ENCODE measurements at places on chromosomes 7 and 10. TPM values are rescaled to one million over a fixed set of nuclear protein-coding genes. Genes with fewer than 3 reads are reported as not detected.

GRCh38 chr10:97059006-97059871 is 126.5 kb downstream of the SLIT1 start:
- no peak for DNase-seq

Gene SLC13A4
- not detected for total RNA-seq

Gene PIP
- total RNA-seq: not detected

Gene RAMP3
- total RNA-seq: 72.9 TPM

- DNase-seq: no peak
Observed at GRCh38 chr7:157715071-157715937, 378.5 kb downstream of the DNAJB6 start.

DNA sequence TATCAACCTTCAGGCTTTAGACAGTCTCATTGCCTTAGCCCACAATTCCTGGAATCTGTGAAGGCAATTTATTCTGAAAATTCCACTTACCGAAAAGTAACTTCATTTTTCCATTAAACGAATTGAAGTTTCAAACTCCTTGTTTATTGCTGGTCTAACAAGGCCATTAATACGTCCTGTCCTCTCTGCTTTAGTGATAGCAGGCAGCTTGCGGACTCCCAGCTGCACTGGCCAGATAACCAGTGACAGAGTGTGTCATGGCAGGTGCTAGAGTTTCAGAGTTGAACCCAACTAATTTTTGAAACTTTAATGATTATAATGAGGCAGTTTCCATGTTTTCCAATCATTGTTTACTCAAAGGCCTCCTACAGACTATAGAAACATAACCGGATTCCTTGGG is 31.1 kb downstream of the LOXL4 start:
- no peak for DNase-seq

DNA sequence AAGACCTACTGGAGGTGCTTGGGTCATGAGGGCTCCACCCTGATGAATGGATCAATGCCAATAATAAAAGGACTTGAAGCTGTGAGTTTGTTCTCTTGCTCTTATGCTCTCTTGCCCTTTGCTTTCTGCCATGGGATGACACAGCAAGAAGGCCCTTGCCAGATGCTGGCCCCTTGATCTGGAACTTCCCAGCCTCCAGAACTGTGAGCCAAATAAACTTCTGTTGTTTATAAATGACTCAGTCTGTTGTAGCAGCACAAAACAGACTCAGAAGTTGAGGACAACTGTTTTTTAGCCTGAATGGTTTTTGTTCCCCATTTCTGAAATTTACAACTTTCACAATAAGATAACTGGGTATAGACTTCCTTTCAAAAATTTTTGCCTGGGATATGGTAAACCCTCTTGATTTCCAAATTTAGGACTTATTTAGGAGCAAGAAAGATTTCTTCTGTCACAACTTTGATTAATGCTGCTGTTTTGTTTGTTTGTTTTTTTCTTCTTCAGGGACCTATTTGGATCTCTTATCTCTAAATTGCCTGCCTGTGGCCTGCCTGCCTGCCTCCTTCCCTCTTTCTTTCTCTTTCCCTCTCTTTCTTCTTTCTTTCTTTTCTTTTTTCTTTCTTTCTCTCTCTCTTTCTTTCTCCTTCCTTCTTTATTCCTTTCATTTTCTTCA is 12.1 kb downstream of the ENTPD1 start:
- DNase-seq: no peak

Gene IDI2
- not detected for total RNA-seq

Gene IFIT1B
- total RNA-seq: not detected

Gene CYP3A4
- total RNA-seq: not detected

- DNase-seq: no peak
Observed at GRCh38 chr10:88012641-88013040, 149.2 kb downstream of the PTEN start.

DNA sequence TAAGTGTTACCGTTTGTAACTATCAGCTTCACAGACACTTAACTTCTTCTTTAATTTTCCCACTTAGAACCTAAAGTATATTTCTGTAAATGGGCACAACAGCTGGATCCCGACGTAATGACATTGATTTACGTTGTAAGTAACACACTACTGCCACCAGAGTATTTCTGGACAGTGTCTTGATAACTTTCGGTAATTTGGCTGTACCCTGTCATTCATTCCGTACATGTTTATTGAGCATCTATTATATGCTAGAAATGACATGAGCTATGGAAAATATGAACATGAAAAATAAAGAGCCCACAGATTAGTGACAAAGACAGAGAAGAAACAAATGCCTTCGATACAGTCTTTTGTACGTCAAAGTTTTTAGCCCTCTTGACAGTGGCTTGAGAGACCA is 291.4 kb downstream of the CCDC3 start:
- no peak for DNase-seq

DNA sequence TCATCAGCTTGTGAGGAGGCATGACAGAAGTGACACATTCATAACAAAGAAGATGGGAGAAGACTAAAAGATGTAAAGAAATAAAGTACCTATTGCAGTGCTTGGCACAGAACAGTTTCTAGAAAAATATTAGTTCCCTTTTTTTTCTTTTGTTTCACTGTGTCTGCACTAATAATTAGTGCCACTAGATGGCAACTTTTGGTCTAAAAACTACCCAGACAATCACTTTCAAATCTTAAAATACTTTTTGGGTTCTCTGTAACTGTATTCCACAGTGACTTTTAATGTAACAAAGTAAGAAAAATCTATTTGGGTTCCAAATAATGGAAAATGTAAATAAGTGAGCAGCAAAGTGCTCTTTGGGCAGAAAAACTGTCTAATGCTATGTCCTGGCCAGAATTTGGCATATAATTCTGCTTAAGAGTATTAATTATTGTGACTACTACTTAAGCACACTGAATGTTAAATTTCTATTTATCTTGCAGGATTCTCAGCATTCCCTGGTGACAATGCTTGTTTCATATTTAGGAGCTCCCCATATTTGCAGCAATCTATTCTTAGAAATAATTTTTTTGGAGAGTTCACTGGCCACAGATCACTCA is 134.8 kb upstream of the KIF5B start:
- no peak for DNase-seq
